C1 segment of cervical spinal cord (tissue), 14 donors: ENCODE measurements at places on chromosomes 5 and 9.

GRCh38 chr5:98403131-98403530 lies 370.3 kb upstream of the RGMB start:
- DNase-seq = no peak

- DNase-seq = no peak
Observed at GRCh38 chr9:130348341-130348740, 82.8 kb downstream of the HMCN2 start.

DNA sequence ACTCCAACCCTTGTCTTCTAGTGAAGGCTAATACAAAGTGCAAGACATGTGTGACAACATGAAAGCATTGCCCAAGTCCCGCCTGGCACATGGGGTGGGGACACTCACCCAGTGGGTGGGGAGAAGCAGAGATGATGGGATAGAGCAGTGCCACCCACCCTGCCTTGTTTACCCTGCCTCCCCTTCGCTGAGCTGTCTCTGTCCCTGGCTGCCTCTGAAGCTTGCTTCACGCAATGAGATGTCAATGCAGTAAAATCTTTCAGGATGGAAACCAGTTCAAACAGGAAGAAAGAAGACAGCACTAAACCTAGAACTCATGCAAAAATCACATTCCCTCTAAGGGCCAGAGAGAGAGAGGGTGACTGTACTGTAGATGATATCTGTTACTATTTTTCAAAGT lies 148.0 kb downstream of the INSYN2B start:
- DNase-seq = no peak

- no peak for DNase-seq
Observed at GRCh38 chr9:114339130-114339908, 9.7 kb downstream of the ORM2 start.

DNA sequence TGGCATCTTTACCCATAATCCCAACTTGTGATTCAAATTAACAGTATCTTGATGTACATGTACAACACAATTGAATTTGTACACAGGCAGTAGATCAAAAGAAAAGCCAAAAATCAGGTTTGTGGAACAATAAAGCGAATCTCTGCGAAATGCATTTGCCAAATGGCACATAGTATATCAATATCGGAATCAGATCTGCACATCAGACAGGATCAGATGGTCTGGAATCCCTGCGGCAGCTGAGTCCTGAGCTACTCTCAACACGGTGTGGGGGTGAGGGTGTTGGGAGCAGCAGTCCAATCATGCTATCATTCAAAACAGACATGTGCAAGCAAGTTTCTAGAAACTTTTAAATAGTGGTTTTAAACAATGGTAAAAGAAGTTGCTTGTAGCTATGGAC lies 358.3 kb downstream of the SEMA5A start:
- DNase-seq = no peak

DNA sequence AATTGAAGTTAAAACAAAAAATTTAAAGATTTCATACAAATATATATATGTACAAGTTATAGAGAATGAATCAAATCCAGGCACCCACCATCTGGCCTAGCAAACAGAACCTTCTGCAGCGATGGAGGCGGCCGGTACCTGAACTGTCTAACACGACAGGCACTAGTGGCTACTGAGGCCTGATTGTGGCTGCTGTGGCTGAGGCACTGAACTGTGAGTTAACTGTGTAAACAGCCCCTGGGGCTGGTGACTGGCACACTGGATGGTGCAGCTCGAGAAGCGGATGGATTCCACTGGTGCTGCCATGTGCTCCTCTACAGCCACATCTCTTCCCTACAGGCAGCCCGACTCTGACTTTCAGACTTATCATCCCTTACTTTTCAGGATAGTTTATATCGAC lies 82.4 kb downstream of the RAPGEF1 start:
- no peak for DNase-seq

DNA sequence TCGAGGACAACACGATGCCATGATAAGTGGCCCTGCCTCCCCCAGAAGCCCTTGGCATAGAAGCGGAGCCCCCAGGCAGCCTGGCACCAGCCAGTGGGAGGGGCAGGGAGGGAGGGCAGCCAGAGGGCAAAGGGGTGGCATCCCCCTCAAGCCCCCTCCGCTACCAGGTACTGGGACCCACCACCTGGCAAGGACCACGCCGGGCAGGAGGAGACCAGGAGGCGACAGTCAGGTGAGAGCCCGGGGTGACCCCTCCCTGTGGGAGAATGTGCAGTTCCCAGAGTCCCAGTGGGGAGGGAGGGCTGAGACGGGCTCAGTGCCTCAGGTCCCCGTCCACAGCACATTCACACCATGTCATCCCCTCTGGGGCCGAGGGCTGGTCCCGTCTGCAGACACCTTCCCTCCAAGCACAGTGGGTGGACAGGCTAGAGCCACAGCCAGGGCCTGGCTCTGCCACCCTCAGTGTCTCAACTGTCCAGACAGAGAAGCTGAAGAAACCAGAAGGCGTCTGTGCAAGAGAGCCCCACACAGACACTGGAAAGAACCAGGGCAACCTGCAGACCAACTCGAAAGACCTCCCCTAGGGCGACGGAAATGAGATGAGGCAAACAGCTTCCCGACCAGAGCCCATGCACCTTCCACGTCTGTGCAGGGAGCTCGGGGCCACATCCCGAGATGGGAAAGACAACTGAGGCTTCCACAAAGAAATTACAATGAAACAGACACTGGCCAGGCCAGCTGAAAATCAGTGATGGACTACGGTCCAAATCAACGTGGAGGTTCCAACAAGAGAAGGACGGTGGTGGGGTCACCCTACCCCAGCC lies 11.1 kb downstream of the BRD3 start:
- DNase-seq = no peak

GRCh38 chr9:132672413-132672690 lies 2.1 kb downstream of the GTF3C4 start:
- DNase-seq = no peak

- no peak for DNase-seq
Observed at GRCh38 chr5:42502613-42503470, 79.6 kb downstream of the GHR start.

DNA sequence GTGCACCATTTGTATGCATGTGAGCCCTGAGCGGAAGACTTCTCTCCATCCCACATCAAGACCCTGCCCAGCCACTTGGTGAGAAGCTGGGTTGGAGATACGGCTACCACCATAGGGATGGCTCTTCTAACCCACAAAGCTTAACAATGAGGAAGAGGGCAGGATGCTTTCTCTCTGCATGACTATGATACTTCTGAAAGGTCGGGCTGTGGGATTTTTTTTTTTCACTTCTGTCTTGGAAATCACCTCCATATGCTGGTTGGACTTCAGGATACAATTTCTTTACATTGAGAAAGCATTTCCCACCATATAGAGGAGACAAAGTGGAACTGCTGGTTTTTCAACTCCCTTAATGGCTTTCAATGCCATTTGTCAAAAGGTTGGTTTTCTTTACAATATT lies 30.5 kb downstream of the ZNF366 start:
- no peak for DNase-seq

DNA sequence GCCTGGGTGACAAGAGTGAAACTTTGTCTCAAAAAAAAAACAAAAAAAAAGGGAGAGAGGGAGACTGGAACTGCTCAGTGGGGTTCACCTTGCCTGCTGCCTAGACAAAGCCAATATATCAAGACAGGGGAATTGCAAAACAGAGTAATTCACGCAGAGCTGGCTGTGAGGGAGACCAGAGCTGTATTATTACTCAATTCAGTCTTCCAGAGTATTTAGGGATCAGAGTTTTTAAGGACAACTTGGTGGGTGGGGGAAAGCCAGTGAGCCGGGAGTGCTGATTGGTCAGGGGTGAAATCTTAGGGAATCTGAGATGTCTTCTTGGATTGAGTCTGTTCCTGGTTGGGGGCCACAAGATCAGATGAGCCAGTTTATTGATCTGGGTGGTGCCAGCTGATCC lies 25.6 kb upstream of the SPIN1 start:
- no peak for DNase-seq

DNA sequence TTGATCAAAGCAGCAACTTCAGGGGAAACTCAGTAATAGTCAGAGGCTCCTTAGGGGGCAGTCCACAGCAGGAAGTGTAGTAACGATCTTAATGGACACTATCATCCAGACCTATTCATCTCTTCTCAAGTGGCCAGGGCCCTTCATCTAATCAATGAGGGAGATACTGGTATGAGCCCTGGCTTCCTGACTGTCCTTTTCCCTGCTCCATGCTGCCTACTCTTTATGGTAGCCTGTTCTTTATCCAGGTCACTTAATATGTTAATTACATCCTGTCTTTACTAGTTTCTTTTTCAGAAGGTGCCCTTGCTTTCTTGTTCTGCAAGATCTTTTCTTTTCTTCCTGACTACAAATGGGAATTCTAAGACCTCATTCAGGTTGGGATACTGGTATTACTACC lies 197.1 kb downstream of the CAVIN4 start:
- no peak for DNase-seq

DNA sequence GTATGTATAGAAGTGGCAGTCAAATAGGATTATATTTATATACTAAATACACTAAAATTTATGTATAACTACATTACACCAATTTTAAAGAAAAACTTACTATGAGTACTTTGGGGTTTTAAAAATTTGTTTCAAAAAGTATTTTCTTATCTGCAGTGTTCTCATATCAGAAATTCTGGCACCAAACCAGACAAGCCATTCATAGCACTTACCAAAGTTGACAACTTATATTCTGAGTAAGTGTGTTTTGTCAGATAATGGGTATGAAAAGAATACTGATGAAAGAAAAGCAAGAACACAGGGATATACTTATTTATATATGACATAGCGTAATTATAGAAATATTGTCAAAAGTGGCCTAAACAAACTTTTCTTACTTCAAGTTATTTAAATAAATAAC lies 67.5 kb downstream of the SPEF2 start:
- DNase-seq = no peak

DNA sequence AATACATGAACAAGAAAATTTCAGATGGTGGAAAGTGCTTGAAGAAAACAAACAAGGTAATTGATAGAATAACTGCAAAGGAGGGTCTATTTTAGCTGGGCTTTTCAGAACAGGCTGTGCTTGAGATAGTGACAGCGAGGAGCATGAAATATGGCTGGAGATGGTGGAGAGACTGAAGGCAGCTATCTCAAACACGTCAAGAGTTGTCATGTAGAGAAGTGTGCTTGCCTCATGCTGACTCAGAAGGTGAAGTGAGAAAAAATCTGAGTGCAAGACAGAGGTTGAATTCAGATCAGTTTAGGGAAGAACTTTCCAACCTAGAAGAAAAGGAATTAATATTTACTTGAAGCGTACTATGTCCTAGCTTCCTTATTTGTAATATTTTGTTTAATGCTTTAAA lies 115.5 kb upstream of the RANBP3L start:
- DNase-seq = no peak

- no peak for DNase-seq
Observed at GRCh38 chr5:32812399-32812798, 101.3 kb downstream of the NPR3 start.

GRCh38 chr9:135891027-135891631 lies 16.2 kb downstream of the CAMSAP1 start:
- DNase-seq = no peak

GRCh38 chr5:123524146-123524545 lies 12.2 kb downstream of the CSNK1G3 start:
- no peak for DNase-seq

DNA sequence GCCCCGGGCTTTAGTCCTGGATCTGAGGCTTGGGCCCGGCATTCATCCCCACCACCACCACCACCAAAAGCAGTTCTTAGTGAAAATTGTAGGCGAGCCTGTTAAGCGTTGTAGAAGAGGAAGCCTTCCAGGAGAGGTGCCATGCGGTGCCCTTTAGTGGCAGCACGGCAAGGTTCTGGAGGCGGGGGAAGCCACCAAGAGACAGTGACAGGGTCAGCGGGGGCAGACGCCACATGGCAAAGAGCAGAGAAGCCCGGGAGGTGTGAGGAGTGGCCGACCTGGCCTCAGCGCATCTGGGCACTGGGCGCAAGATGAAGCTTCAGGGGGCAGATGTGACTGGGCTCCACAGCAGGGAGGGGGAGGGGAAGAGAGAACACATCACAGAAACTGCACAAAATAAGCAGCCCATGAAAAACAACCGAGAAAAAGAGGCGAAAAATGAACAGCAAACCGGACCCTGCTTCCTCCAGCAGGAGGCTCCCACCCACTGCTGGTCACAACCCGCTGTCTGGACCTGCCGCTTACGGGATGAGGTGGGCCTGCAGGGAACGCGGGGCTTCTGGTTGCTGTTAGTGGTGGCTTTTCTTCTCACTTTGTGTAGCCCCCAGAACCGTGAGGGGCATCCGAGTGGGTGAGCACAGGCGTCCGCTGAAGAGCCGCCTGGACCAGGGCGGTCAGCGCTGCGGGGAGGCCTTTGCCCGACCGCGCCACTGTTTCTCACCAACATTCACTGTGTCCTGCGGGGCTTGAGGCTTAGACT lies 4.3 kb downstream of the LRRC14B start:
- no peak for DNase-seq

DNA sequence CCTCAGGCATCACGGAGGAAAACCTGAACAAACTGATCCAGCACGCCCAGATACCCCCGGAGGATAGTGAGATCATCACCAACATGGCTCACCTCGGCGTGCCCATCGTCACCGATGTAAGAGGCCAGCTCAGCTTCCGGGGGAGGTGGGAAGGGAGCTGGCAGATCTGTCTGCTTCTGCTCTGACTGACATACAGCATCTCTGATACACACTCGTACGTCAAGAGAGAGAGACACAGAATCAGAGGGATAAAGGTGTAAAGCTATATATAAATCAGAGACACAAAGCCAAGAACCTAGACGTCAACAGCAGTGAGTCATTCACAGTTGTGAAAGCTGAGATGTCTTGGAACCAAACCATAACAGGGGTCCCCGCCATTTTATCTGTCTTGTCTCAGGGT lies 30.1 kb upstream of the CFAP157 start:
- DNase-seq = no peak

DNA sequence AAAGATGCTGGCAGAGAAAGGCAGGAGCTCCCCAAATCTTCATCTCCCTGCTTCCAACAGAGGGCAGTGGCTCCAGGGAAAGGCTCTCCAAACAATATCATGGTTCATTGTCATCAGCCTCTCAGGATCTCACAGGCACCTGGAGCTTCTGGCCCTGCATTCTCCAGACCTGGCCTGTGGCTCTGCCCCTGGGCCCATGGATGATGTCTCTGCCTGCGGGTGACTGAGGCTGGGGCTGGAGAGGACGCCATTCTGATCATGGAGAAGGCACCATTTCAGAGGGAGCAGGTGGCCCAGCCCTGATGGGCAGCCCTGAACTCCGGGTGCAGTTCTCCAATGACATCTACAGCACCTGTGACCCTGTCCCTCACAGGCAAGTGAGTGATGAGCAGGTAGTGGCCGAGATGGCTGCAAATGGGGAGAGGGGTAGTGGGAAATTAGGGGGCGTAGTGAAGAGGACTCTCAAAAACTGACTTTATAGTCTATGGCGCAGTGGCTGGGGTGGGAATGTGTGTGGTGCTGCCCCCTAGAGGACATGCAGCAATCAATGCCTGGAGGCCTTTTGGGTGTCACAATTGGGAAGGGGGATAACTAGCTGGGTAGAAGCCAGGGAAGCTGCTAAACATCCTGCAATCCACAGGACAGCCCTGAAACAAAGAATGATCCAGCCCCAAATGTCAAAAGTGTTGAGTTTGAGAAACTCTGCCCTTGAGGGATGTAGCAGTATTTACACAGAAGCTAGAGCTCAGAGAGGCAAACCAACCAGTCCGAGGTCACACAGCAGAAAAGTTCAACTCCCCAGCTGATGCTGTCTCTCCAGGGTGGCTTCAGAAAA lies 3.2 kb downstream of the SH3PXD2B start:
- no peak for DNase-seq

- no peak for DNase-seq
Observed at GRCh38 chr9:5549658-5550650, 39.6 kb downstream of the PDCD1LG2 start.
